ENCODE measurements at places on chromosomes 6 and 20. TPM values are rescaled to one million over a fixed set of nuclear protein-coding genes. Genes with fewer than 3 reads are reported as not detected.

GRCh38 chr20:61546641-61547040, 294.6 kb downstream of the CDH4 start:
- H3K27me3 ChIP-seq: no peaks in the 10 kb centered on the region
- no peak for DNase-seq
- no peak overlapping the region for H3K27ac ChIP-seq
- H3K4me3 ChIP-seq: no peak overlapping the region
- H3K36me3 ChIP-seq: no peaks in the 10 kb centered on the region

Gene GSTA1
- not detected for polyA plus RNA-seq

- peak overlapping the region; percentile 94 for H3K27ac ChIP-seq
- no peak for DNase-seq
Measured at GRCh38 chr6:90285042-90285481, 11.6 kb downstream of the BACH2 start.

Gene DTD1
- polyA plus RNA-seq: 37.5 TPM

GRCh38 chr6:138205437-138206094, 12.7 kb downstream of the PBOV1 start:
- no peak overlapping the region for H3K27ac ChIP-seq
- H3K4me3 ChIP-seq: no peak overlapping the region
- no peak for DNase-seq

DNA sequence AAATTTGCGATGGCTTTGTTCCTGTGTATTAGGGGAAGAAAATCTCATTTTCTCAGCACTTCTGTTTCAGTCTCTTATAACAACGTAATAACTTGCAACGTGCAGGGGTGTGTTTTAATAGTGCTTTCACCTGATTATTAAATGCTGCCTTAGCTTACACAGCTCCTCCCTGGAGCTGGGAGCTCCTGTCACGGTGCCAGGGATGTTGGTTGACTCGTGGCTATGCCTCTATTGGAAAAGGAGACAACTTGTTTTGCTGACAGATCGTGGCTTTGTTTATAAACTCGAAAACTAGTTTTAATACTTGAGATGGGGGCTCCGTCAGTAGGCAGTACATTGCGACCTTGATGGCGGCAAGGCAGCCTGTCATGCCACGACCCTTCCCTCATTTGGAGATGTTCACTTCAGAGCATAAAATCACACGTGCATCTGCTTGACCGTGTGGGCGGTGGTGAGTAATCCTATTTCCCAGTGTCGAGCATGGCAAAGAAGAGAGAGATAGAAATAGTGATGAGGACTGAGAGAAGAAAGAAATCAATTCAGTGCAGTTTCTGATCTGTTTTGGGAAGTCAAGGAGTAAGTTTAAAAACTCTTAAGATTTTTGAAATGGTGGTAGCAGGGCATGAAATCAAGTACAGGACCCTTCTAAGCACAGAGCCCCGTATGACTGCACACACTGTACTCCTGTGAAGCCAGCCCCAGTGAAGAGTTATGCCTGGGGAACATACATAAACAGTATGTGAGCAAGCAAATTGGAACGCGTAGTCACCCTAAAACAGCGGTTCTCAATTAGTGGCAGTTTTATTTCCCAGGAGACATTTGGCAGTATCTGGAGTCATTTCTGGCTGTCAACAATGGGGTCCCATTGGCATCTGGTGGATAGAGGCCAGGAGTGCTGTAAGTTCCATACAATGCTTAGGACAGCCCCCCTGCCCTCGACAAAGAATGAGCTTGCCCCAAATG, 147.2 kb downstream of the DOK5 start:
- H3K4me1 ChIP-seq: no peaks in the 10 kb centered on the region
- H3K27ac ChIP-seq: peak overlapping the region; percentile 12
- H3K36me3 ChIP-seq: no peaks in the 10 kb centered on the region
- peaks cover 12% of the 10 kb centered on the region for H3K27me3 ChIP-seq

- H3K27ac ChIP-seq: no peak overlapping the region
- DNase-seq: no peak
- H3K27me3 ChIP-seq: no peaks in the 10 kb centered on the region
- H3K4me1 ChIP-seq: no peaks in the 10 kb centered on the region
- no peaks in the 10 kb centered on the region for H3K36me3 ChIP-seq
- no peak overlapping the region for H3K4me3 ChIP-seq
Measured at GRCh38 chr6:104519566-104519965, 340.2 kb downstream of the HACE1 start.

Gene FAM8A1
- polyA plus RNA-seq: 2.0 TPM

- H3K4me1 ChIP-seq: no peaks in the 10 kb centered on the region
- H3K4me3 ChIP-seq: no peak overlapping the region
- DNase-seq: no peak
Measured at GRCh38 chr6:161835500-161836215, 561.8 kb upstream of the AGPAT4 start.

Gene EDEM2
- polyA plus RNA-seq: 42.7 TPM

Gene NKX2-2
- not detected for polyA plus RNA-seq

DNA sequence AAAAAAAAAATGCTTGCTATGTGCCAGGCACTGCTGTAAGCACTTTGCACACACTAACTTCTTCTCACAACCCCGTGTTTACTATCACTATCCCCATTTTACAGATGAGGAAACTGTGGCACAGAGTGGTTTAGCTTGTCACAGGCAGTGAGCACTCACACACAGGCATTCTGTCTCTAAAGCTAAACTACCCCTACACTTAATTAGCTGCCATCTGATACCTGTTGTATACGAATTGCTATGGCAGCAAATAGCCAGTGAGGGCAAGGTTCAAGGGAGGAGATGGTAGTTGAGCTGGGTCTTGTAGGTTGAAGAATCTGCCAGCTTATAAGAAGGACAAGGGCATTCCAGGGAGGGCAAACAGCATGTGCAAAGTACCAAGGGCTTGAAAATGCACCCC, 5.2 kb downstream of the TNNC2 start:
- H3K27me3 ChIP-seq: peaks cover 35% of the 10 kb centered on the region
- H3K4me1 ChIP-seq: peaks cover 24% of the 10 kb centered on the region
- no peaks in the 10 kb centered on the region for H3K36me3 ChIP-seq
- no peak overlapping the region for H3K27ac ChIP-seq

GRCh38 chr6:4342407-4343137, 207.2 kb upstream of the ECI2 start:
- H3K27ac ChIP-seq: no peak overlapping the region
- H3K4me1 ChIP-seq: no peaks in the 10 kb centered on the region
- DNase-seq: no peak
- H3K4me3 ChIP-seq: no peak overlapping the region

GRCh38 chr6:7129784-7130569, 22.2 kb downstream of the RREB1 start:
- no peaks in the 10 kb centered on the region for H3K36me3 ChIP-seq
- H3K4me3 ChIP-seq: no peak overlapping the region
- H3K4me1 ChIP-seq: peaks cover 62% of the 10 kb centered on the region
- H3K27ac ChIP-seq: peak overlapping the region; percentile 69
- no peaks in the 10 kb centered on the region for H3K27me3 ChIP-seq

DNA sequence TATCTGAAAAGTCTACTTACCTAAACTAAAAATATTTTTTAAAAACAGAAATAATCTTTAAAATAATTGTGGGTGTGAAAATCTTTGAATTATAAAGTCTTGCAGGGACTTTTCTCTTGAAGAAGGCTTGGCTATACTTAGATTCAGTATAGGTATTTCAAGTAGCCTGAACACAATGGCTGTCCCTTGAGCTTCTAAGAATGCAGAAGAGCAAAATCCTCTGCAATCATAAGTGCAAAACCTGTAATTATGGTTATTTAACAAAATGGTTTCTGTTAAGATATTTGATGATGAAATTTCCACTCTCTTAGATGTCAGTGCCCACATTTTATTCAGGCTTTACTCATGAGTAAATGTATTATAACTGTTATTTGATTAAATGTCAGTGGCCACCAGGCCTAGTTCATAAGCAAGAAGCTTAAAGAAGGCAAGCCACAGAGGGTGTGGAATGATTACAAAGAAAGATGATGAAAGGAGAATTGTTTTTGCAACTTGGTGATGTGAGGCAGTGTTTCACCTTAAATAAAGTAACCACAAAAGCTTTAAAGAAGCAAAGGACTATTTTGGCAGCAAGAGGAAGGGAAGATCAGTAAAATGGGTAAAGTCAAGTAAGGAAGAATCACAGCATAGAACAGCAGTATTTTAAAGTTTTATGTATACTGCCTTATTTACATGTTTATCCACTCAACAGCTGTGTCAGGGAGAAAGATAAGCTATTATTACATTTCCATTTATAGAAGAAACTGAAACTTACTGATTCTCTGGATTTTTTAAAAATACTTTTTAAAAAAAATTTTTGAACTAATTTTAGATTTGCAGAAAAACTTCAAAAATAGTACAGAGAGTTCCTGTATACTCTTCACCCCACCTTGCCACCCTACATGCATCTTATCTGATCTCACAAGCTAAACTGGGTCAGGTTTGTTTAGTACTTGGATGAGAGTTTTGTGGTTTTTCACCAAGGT, 351.2 kb upstream of the RUNX2 start:
- peaks cover 18% of the 10 kb centered on the region for H3K36me3 ChIP-seq
- no peaks in the 10 kb centered on the region for H3K27me3 ChIP-seq
- no peak overlapping the region for H3K4me3 ChIP-seq
- no peak for DNase-seq
- peak overlapping the region; percentile 59 for H3K27ac ChIP-seq

DNA sequence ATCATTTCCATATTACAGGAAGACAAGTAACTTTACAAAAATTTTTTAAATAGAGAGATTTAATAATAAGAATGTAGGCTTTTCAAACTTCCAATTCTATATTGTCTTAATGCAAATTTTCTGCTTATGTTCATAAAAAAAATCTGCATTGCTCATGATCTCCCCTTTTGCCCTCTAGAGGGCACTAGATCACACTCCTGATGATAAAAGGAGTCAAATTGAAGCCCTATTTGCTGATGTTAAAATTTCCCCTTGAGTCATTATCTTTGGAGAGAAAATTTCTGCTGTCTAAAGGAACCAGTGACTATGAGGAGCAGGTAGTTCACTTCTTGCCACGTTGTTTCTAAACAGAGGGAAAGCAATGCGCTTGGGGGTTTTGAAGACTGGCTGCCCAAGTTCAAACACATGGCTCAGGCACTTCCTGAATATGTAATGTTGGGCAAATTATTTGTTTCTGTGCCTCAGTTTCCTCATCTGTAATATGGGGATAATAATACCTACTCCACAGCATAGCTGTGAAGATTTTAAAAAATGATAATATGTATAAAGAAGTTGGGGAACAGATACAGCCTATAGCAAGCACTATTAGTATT, 874.2 kb downstream of the TFAP2A start:
- no peaks in the 10 kb centered on the region for H3K4me1 ChIP-seq
- no peaks in the 10 kb centered on the region for H3K36me3 ChIP-seq
- no peak overlapping the region for H3K27ac ChIP-seq
- no peak for DNase-seq

Gene LTB
- 2,491 TPM for polyA plus RNA-seq

DNA sequence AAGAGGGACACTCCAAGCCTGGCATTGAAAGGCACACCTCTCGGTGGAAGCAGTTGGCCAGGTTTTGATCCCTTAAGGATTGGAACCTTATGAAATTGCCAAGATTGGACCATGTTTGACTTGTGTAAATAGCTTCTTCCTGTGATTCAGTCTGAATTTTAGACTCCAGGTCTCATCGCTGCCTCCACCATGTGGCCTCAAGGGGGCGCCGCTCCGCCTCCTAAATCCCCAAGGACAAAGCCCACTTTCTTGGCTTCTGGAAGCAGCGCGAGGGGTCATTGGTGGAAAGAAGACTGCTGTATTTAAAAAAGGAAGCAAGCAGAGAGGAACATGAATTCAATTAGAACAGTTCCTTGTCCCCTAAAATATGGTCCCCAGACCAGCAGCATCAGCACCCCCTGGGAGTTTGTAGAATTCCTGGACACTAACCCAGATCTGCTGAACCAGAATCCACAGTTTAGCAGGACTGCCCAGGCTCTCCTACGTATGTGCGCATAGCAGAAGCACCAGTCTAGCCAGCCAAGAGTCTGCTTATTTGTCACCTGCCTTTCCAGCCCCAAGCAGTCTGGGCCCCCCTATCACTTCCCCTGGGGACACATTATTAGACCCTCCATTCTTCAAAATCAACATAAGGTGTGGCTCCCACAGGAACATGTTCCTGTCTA, 108.5 kb downstream of the LY86 start:
- no peaks in the 10 kb centered on the region for H3K36me3 ChIP-seq
- no peaks in the 10 kb centered on the region for H3K4me1 ChIP-seq
- no peak for DNase-seq
- peaks cover 37% of the 10 kb centered on the region for H3K27me3 ChIP-seq

Gene PACRG
- polyA plus RNA-seq: not detected

DNA sequence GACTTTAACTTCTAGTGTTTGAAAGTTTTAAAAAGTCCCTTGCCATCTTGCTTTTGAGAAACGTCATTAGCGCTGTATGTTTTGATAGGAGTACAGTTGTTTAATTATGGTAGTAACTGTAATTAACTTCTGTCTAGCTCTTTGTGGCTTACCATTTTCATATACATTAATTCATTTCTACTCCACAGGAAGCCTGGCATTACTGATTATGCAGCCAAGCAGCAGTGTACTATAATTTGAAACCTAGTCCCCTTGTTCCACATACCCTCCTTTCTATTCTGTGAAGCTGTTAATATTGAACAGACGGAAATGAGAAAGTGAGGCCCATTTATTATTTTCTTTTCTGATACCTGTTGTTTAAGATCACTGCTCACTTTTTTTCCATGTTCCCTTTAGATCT, 235.4 kb downstream of the CDKAL1 start:
- no peak overlapping the region for H3K4me3 ChIP-seq
- peaks cover 14% of the 10 kb centered on the region for H3K36me3 ChIP-seq
- DNase-seq: no peak

Gene MYLK2
- polyA plus RNA-seq: not detected

GRCh38 chr20:5488823-5489222, 172.1 kb upstream of the PROKR2 start:
- DNase-seq: no peak
- H3K27ac ChIP-seq: no peak overlapping the region
- peaks cover 36% of the 10 kb centered on the region for H3K27me3 ChIP-seq
- no peaks in the 10 kb centered on the region for H3K36me3 ChIP-seq
- no peaks in the 10 kb centered on the region for H3K4me1 ChIP-seq

- peak; percentile 74 for DNase-seq
- H3K4me1 ChIP-seq: peaks cover 25% of the 10 kb centered on the region
- no peaks in the 10 kb centered on the region for H3K36me3 ChIP-seq
Measured at GRCh38 chr20:36098364-36098763, 56.2 kb upstream of the EPB41L1 start.

Gene DYNLT1
- 43.4 TPM for polyA plus RNA-seq

DNA sequence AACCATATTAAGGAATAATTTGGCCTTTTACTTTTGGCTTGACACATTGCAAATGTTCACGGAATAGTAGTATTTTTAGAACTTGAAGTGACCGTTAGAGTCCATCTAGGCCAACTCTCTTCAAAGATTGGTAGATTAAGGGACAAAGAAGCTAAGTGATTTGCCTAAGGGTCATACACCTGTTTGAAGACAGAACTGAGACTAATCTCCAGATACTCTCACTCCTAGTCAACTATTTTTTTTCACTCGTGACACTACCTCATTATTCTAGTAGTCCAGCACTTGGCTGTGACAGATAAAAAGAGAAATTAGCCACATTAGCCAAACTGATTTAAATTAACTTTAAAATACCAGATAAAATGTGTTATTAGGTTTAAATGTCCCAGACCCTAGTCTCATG, 10.6 kb downstream of the ACSS2 start:
- no peak for DNase-seq
- H3K27ac ChIP-seq: no peak overlapping the region
- H3K4me1 ChIP-seq: peaks cover 6% of the 10 kb centered on the region
- no peak overlapping the region for H3K4me3 ChIP-seq
- H3K36me3 ChIP-seq: no peaks in the 10 kb centered on the region

GRCh38 chr20:54340206-54340605, 132.3 kb downstream of the PFDN4 start:
- DNase-seq: no peak
- H3K27ac ChIP-seq: no peak overlapping the region
- H3K27me3 ChIP-seq: no peaks in the 10 kb centered on the region
- peaks cover 5% of the 10 kb centered on the region for H3K36me3 ChIP-seq
- no peak overlapping the region for H3K4me3 ChIP-seq
- no peaks in the 10 kb centered on the region for H3K4me1 ChIP-seq

All from naive B cell (primary cell).